ENCODE measurements at places on chromosomes 2 and 18.

GRCh38 chr2:53075760-53076159, 691.8 kb upstream of the CHAC2 start:
- DNase-seq = no peak

- DNase-seq = no peak
These were observed 3.4 kb downstream of the ZEB2 start for GRCh38 chr2:144516411-144516980.

- DNase-seq = no peak
These were observed 44.4 kb downstream of the PTPN2 start for GRCh38 chr18:12839526-12840196.

GRCh38 chr2:230658877-230659652, 53.6 kb upstream of the CAB39 start:
- DNase-seq = no peak

DNA sequence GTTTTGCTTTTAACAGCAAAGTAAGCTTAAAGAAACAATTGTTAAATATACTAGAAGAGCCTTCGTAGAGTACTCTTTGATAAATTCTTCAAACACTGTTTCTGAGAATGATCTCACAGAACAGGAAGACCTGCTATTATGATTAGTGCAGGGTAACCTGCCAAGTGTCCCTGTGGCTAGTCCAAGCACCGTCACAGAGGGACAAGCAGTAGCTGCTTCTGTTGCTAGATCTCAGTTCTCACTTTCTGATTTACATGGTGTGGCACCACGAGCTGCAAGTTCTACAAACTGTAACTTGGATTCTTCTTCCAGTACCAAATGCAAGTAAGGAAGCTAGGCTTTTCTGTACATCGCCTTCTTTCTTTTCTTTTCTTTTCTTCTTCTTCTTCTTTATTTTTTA, 121.5 kb downstream of the PIEZO2 start:
- no peak for DNase-seq

- peak; percentile 0 for DNase-seq
These were observed 184.7 kb downstream of the MREG start for GRCh38 chr2:215828528-215829184.

- DNase-seq = no peak
These were observed 50.2 kb downstream of the TEX44 start for GRCh38 chr2:231642631-231643494.

DNA sequence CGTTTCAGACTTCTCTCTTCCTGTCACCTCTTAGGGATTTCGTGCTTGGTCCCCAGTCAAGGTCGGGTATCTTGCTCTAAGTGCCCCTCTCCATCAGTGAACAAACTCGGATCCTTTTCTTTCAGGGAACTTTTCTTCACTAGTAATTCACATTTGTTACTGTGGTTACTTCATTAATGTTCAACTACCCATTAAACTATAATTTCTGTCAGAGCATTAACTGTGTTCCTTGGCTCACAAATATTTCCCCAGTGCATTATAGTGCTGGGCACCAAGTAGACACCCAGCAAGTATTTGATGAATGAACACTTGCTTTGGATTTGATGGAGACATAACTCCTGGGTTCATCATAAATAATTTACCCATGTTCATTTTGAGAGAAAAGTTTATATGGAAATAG, 209.7 kb upstream of the KCNJ3 start:
- no peak for DNase-seq
